Airway epithelial cell (primary cell): ENCODE measurements at places on chromosomes 16 and 17. TPM values are rescaled to one million over a fixed set of nuclear protein-coding genes. Genes with fewer than 3 reads are reported as not detected.

TBC1D3B gene
- total RNA-seq = 0.88 and 2.5 TPM in 2 replicates

ADAD2 gene
- not detected in 2 replicates for total RNA-seq

KRT24 gene
- 1.5 and 2.5 TPM in 2 replicates for total RNA-seq

C1QTNF8 gene
- total RNA-seq = not detected in 2 replicates

SLC6A4 gene
- total RNA-seq = 0.14 and 0.46 TPM in 2 replicates

NDRG4 gene
- total RNA-seq = 3.5 and 7.8 TPM in 2 replicates

PNMT gene
- not detected in 2 replicates for total RNA-seq

GRAPL gene
- total RNA-seq = not detected in 2 replicates

BCL6B gene
- not detected in 2 replicates for total RNA-seq

SECTM1 gene
- 4.0 and 8.5 TPM in 2 replicates for total RNA-seq

ZG16 gene
- not detected in 2 replicates for total RNA-seq

HOXB8 gene
- not detected in 2 replicates for total RNA-seq

C17orf78 gene
- not detected in 2 replicates for total RNA-seq

TNFSF12 gene
- 4.2 and 10.8 TPM in 2 replicates for total RNA-seq

TPSB2 gene
- total RNA-seq = not detected in 2 replicates

VASN gene
- 15.0 and 18.3 TPM in 2 replicates for total RNA-seq

HAP1 gene
- 0.71 and 7.3 TPM in 2 replicates for total RNA-seq

USB1 gene
- total RNA-seq = 24.8 and 28.0 TPM in 2 replicates

RCVRN gene
- total RNA-seq = not detected in 2 replicates

OTOA gene
- total RNA-seq = not detected in 2 replicates

HS3ST3A1 gene
- total RNA-seq = 2.5 and 3.3 TPM in 2 replicates

WSCD1 gene
- not detected in 2 replicates for total RNA-seq

KIF18B gene
- 10.4 and 15.2 TPM in 2 replicates for total RNA-seq

MRPL45 gene
- total RNA-seq = 32.8 and 34.3 TPM in 2 replicates

NOXO1 gene
- total RNA-seq = 1.1 and 2.2 TPM in 2 replicates

TMEM100 gene
- total RNA-seq = not detected in 2 replicates

CACNG1 gene
- not detected in 2 replicates for total RNA-seq

HSPB9 gene
- not detected in 2 replicates for total RNA-seq

VPS4A gene
- 39.7 and 43.2 TPM in 2 replicates for total RNA-seq

KRT20 gene
- total RNA-seq = not detected in 2 replicates

SLC7A5 gene
- 243 and 368 TPM in 2 replicates for total RNA-seq

ZNF629 gene
- 9.9 and 14.6 TPM in 2 replicates for total RNA-seq

ABCA9 gene
- total RNA-seq = under 0.01 TPM in 1 of 2 replicates, not detected in the other

DNAAF1 gene
- not detected in 2 replicates for total RNA-seq

TBC1D3I gene
- 0.28 TPM in 1 of 2 replicates, not detected in the other for total RNA-seq

CLEC18B gene
- total RNA-seq = 0.14 TPM in 1 of 2 replicates, not detected in the other

GINS2 gene
- 22.4 and 25.1 TPM in 2 replicates for total RNA-seq

BAIAP3 gene
- total RNA-seq = 0.21 TPM in 1 of 2 replicates, not detected in the other

TNP2 gene
- not detected in 2 replicates for total RNA-seq

TBKBP1 gene
- total RNA-seq = 6.3 and 7.1 TPM in 2 replicates

KRTAP1-1 gene
- not detected in 2 replicates for total RNA-seq

SLC16A6 gene
- total RNA-seq = 2.5 and 2.6 TPM in 2 replicates

KRT16 gene
- 4,917 and 6,689 TPM in 2 replicates for total RNA-seq

TBC1D28 gene
- total RNA-seq = not detected in 2 replicates

RAMP2 gene
- total RNA-seq = 0.49 TPM in 1 of 2 replicates, not detected in the other

OGFOD3 gene
- total RNA-seq = 16.4 and 32.8 TPM in 2 replicates

SPNS2 gene
- 1.6 and 3.4 TPM in 2 replicates for total RNA-seq
